Activated CD4-positive, alpha-beta T cell treated with anti-CD3 and anti-CD28 coated beads, Interleukin-2, amount 10 ng/mL, durations not matched to agents 7 days and 5 days (primary cell): ENCODE measurements at places on chromosomes 7 and 10. TPM values are rescaled to one million over a fixed set of nuclear protein-coding genes. Genes with fewer than 3 reads are reported as not detected.

Gene MYO1G
- total RNA-seq, result 457 TPM

Gene TMEM130
- total RNA-seq, result not detected

Gene TAS2R41
- total RNA-seq, result 0.29 TPM

Gene NKX2-3
- not detected for total RNA-seq

DNA sequence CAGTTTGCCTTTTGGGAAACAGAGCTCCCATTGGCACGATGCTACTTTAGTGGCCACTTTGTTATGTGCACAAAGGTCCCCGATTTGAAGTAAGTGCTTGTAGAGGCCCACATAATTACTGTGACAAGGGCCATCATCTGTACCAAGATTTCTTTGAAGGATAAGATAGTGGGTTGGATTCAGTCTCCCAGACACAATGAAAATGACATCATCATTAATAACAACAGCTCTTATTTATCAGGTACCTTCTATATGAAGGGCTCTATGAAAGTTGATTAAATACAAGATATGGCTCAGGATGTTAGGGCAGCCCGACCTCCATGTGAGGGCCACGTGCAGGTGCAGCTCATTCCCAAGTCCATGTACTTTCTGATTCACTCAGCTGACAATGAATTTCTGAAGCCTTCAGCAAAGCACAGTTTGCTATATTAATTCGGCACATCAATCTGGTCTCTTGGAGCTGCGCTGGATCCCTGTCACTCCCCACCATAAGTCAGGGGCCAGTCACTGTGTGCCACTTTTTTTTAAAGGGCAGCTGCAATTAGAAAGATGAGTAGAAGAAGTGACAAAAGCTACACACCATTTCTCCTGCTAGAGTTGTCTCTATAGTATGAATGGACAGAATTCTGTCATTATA, 140.3 kb downstream of the ABCA13 start:
- H3K36me3 ChIP-seq, result no peaks in the 10 kb centered on the region
- no peak overlapping the region for H3K4me3 ChIP-seq
- no peak overlapping the region for H3K27ac ChIP-seq
- H3K27me3 ChIP-seq, result no peaks in the 10 kb centered on the region
- no peaks in the 10 kb centered on the region for H3K4me1 ChIP-seq

DNA sequence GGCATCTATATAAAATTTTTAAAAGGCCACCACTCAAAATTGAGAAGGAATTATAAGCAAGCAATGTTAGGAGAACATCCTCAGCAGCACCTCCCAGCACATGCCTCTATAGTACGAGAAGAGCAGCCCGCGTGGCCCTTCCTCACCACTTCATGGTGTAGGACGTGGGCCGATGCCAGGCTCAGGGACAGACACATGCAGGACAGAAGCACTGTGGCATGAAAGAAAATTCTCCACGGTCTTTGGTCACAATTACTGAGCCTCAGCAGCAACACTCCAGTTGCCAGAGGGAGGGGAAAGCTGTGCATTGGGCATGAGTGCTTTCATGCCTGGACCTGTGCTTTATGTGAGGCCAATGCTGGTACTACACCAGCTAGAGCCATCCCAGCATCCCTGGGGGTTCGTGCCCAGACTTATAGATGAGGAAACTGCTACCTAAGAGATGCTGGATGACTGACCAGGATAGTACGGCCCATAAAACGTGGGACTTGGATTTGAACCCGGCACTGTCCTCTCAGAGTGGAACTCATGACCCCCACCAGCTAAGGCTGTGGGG, 164.7 kb downstream of the ADAM12 start:
- no peak overlapping the region for H3K4me3 ChIP-seq
- no peaks in the 10 kb centered on the region for H3K4me1 ChIP-seq
- no peak for DNase-seq
- H3K27ac ChIP-seq, result no peak overlapping the region

DNA sequence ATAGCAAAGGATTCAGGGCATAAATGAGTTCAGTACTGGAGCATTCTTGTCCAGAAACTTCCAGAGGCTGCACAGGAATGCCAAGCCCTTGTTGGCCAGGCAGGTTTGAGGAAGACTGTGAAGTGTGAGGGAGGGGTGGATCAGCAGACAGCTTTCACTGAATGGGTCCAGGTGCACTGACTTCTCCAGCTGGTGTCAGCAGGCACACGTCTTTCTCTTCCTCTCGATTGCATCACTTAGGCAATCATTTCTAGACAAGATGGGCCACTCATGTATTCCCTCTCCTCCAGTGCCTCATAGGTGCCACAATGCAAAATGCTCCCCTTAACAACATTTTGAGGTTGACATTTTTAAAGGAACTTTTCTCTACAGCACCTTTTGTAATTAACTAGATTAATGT, 15.6 kb upstream of the PLEKHS1 start:
- H3K4me1 ChIP-seq, result no peaks in the 10 kb centered on the region
- no peaks in the 10 kb centered on the region for H3K27me3 ChIP-seq
- H3K4me3 ChIP-seq, result no peak overlapping the region
- H3K27ac ChIP-seq, result no peak overlapping the region

GRCh38 chr10:63866747-63867140, 345.5 kb downstream of the REEP3 start:
- no peaks in the 10 kb centered on the region for H3K36me3 ChIP-seq
- no peak for DNase-seq
- H3K27me3 ChIP-seq, result peaks cover 27% of the 10 kb centered on the region
- no peak overlapping the region for H3K4me3 ChIP-seq

DNA sequence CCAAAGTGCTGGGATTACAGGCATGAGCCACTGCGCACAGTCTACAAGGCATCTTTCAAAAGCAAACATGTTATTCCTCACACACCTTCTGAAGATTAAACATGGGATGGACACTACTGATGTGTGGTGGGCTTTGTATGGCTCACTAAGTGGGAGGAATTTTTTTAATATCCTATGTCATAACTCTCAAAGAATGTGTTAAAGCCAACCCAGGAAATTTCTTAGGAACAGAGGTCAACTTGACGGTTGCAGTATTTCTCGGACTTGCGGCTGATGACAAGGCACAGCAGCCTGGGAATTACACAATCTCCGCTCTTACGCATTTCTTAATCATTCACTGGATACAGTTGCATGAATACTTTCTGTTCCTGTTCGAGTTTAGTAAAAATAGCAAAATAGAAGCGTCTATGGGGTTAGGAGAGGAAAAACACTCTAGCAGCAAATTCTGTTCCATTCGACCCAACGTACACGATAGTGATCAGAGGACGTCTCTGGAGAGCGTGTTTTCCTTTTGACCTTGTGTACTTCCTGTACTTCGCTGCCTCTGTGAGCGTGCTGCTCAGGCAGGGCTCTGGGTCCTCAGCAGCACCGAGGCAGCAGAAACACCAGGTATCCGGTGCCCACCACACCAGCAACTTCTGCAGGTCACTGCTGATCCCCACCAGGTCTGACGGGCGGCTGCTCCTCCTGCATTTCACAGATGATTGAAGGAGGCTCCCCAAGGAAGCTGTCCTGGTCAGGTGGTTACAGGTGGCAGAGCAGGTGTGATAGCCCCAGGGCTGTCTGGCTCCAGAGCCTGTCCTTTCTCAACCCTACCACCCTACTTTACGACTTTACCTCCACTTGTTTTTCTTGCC, 26.4 kb upstream of the SRGN start:
- H3K36me3 ChIP-seq, result no peaks in the 10 kb centered on the region
- peak overlapping the region; percentile 81 for H3K27ac ChIP-seq
- H3K4me3 ChIP-seq, result peak overlapping the region; percentile 62
- DNase-seq, result peak; percentile 47

DNA sequence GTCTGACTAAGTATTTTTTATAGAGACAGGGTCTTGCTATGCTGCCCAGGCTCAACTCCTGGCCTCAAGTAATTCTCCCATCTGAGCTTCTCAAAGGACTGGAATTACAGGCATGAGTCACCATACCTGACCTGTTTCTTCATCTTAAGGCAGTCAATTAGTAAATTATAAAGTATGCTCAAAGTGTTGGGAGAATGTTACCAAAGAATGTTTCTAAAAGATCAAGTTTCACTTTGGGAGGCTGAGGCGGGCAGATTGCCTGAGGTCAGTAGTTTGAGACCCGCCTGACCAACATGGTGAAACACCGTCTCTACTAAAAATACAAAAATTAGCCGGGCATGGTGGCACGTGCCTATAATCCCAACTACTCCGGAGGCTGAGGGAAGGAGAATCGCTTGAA, 117.0 kb downstream of the ALOX5 start:
- no peak overlapping the region for H3K4me3 ChIP-seq
- no peak for DNase-seq
- H3K4me1 ChIP-seq, result peaks cover 5% of the 10 kb centered on the region
- no peak overlapping the region for H3K27ac ChIP-seq
- H3K27me3 ChIP-seq, result no peaks in the 10 kb centered on the region

GRCh38 chr7:24705461-24705954, 51.8 kb downstream of the GSDME start:
- H3K4me1 ChIP-seq, result peaks cover 8% of the 10 kb centered on the region
- no peaks in the 10 kb centered on the region for H3K27me3 ChIP-seq
- DNase-seq, result no peak
- no peak overlapping the region for H3K4me3 ChIP-seq

DNA sequence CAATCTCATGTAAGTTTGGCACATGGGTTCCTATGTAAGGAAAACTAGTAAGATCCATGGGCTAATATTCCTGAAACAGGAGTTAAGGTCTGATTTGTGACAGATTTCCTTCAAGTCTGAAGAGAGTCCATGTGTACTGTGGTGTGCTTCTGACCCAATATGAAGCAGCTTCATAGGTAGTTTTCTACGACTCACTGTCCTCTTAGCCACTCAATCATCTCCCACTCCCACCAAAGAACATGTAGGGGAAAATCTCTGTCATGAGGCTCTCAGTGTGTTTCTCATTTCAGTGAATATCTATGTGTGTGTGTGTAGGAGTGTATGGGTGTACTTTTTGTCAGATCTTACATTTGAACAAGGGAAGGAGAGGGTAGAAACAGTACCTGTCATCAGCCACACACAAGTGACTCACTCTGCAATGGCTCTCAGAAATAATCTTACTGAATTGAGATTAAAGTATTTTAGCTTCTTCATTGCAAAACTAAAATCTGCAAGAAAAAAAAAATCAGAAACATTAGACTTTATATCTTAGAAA, 31.1 kb downstream of the RELN start:
- no peak overlapping the region for H3K27ac ChIP-seq
- DNase-seq, result no peak
- H3K36me3 ChIP-seq, result no peaks in the 10 kb centered on the region
- no peak overlapping the region for H3K4me3 ChIP-seq

GRCh38 chr10:99766302-99766681, 16.1 kb upstream of the ABCC2 start:
- peaks cover 5% of the 10 kb centered on the region for H3K4me1 ChIP-seq
- no peak overlapping the region for H3K27ac ChIP-seq
- no peak for DNase-seq
- peaks cover 14% of the 10 kb centered on the region for H3K36me3 ChIP-seq
- H3K4me3 ChIP-seq, result no peak overlapping the region

- H3K36me3 ChIP-seq, result no peaks in the 10 kb centered on the region
- H3K4me1 ChIP-seq, result no peaks in the 10 kb centered on the region
- no peak overlapping the region for H3K4me3 ChIP-seq
- no peak overlapping the region for H3K27ac ChIP-seq
- H3K27me3 ChIP-seq, result no peaks in the 10 kb centered on the region
These were observed 54.5 kb downstream of the SCRN1 start for GRCh38 chr7:29935111-29935510.

DNA sequence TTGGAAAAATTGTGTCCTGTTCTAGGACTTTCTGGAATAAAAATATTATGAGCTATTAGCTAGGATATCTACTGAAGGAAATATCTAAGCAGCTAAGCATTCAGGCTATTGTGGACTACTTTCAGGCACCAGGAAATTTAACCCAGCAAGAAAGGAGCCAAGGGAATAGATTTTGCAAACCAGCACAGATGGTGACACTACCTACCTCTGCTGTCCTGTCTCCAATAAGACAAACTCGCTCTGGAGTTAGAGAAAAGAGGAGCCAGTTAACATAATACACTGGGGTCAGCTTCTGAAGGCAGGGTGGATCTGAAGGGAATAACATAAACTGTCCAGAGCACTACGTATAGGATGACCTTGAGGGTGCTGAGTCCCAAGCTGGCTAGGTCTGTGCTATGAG, 223.7 kb upstream of the PRSS58 start:
- DNase-seq, result no peak
- H3K4me3 ChIP-seq, result no peak overlapping the region
- H3K27me3 ChIP-seq, result no peaks in the 10 kb centered on the region
- peaks cover 58% of the 10 kb centered on the region for H3K4me1 ChIP-seq
- H3K27ac ChIP-seq, result no peak overlapping the region

- peaks cover 12% of the 10 kb centered on the region for H3K27me3 ChIP-seq
- DNase-seq, result no peak
- H3K36me3 ChIP-seq, result peaks cover 4% of the 10 kb centered on the region
- peaks cover 10% of the 10 kb centered on the region for H3K4me1 ChIP-seq
- no peak overlapping the region for H3K27ac ChIP-seq
- H3K4me3 ChIP-seq, result no peak overlapping the region
These were observed 10.4 kb upstream of the IL15RA start for GRCh38 chr10:5987747-5988146.

GRCh38 chr7:4083513-4083912, 598.6 kb upstream of the FOXK1 start:
- DNase-seq, result no peak
- no peak overlapping the region for H3K4me3 ChIP-seq
- H3K27ac ChIP-seq, result no peak overlapping the region
- no peaks in the 10 kb centered on the region for H3K27me3 ChIP-seq

GRCh38 chr7:151080067-151080521, 515 bp downstream of the FASTK start:
- H3K4me3 ChIP-seq, result peak overlapping the region; percentile 88
- peaks cover 39% of the 10 kb centered on the region for H3K4me1 ChIP-seq
- no peak for DNase-seq

GRCh38 chr7:88437132-88437531, 130.4 kb upstream of the STEAP4 start:
- H3K4me3 ChIP-seq, result no peak overlapping the region
- H3K27me3 ChIP-seq, result no peaks in the 10 kb centered on the region
- no peak for DNase-seq
- no peaks in the 10 kb centered on the region for H3K36me3 ChIP-seq

DNA sequence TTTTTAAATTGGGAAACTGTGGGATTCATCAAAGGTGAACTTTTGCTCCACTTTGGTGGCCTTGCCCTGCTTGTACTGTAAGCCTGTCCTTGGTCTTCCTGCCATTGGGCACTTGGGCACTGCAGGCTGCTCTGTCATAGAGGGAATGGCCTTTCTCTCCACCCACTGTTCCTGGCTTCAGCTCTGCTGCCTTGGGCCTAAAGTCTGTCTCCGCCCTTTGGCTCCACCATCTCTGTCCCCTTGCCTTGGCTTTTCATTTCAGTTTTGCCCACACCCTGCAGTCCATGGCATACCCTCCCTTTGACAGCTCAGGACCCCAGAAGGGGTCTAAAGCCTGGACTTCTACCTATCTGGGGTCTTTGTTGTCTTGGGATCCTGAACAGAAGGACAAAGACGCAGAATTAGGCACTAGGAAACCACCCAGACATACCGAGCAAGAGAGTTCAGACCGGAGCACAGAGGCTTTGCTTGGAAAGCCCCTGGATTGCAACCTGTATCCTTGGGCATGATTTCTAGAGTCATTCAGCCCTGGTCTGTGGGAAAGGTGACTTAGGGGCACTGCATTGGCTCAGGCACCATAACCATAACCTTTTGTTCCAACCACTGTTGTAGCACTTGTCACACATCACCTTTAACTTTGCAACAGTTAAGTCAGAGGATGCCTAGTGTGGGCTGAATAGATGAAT, 5.2 kb upstream of the ARHGAP22 start:
- no peak overlapping the region for H3K4me3 ChIP-seq
- H3K4me1 ChIP-seq, result peaks cover 2% of the 10 kb centered on the region
- no peak overlapping the region for H3K27ac ChIP-seq
- no peaks in the 10 kb centered on the region for H3K36me3 ChIP-seq

GRCh38 chr7:135801045-135801693, 52.6 kb upstream of the FAM180A start:
- H3K4me1 ChIP-seq, result peaks cover 1% of the 10 kb centered on the region
- H3K36me3 ChIP-seq, result no peaks in the 10 kb centered on the region
- no peak overlapping the region for H3K27ac ChIP-seq
